ENCODE measurements at places on chromosomes 11 and 22.

DNA sequence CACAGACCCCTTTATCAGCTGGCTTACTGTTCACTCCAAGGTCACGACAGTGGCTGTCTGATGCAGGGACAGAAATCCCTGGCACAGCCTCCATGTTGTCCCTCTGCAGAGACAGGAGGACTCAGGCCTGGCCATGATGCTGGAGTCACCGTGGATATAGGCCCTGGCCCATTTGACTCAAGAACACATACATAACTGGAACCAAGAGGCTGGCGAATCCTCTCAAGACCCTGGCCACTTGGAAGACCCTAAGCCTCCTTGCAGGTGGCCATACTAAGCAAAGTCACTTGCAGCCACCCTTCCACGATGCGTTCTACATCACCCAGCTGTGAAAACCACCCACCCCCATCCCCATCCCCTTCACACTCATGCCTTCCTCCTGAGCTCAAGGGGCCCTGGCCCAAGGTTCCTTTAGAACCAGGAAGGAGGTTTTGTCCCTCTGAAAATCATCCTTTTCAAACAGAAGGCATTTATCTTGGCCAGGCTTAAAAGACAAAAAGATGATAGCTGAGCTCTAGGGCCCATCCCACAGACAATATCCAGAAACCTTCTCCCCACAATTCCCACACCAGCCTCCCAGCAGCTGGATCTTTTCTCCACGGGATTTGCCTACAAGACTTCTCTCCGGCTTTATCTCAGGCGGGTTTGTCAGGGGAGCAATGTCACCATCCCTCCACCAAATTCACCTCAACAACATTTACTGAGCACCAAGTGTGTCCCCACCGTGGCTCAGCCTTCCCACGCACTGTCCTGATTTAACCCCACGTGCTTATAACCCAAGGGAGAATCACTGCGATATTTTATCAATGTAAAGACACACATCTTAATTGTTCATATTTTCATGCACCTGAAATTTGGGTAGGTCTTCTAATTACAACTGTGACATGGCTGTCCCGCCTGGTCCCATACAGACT is 123.4 kb upstream of the SERPIND1 start:
- DNase-seq = no peak

- no peak for DNase-seq
Observed at GRCh38 chr11:131327421-131327820, 43.0 kb upstream of the NTM start.

DNA sequence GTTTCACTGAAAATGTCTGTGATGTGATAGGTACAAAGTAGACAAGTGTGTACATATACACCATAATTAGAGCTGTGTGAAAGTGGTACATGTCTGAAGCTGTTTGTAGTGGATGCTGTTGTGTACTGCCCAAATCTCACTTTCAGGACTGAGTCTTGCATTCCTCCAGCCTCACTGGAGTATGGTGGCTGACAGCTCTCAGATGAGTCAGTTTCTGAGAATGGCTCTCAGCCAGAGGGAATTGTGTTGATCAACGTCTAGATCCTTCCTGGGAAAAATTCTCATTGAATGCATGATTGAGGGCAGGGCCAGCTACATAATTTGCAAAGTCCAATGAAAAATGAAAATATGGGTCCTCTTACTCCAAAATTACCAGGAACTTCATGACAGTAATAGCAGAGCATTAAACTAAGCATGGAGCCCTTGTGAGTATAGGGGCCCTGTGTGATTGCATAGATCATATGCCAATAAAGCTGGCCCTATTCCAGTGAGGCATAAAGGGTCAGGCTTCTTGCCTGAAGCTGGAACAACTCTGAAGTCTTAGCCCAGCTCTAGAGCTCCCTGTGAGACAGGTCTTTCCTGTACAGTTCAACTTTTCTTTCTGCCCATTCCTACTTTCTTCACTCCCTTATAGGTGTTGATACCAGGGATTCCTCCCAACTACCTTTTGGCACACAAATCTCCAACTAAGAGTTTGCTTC is 10.8 kb upstream of the CYP2R1 start:
- peak; percentile 79 for DNase-seq

- no peak for DNase-seq
Observed at GRCh38 chr11:104531075-104531474, 367.1 kb upstream of the PDGFD start.

- DNase-seq = no peak
Observed at GRCh38 chr22:19853058-19853878, 1.4 kb downstream of the GNB1L start.

- DNase-seq = peak; percentile 36
Observed at GRCh38 chr11:48154151-48154550, 62.5 kb upstream of the OR4B1 start.

- DNase-seq = no peak
Observed at GRCh38 chr11:35006389-35007128, 90.1 kb downstream of the PDHX start.

GRCh38 chr11:11419747-11420146 is 66.7 kb upstream of the CSNK2A3 start:
- DNase-seq = no peak

- no peak for DNase-seq
Observed at GRCh38 chr22:36552289-36552688, 23.3 kb upstream of the EIF3D start.

DNA sequence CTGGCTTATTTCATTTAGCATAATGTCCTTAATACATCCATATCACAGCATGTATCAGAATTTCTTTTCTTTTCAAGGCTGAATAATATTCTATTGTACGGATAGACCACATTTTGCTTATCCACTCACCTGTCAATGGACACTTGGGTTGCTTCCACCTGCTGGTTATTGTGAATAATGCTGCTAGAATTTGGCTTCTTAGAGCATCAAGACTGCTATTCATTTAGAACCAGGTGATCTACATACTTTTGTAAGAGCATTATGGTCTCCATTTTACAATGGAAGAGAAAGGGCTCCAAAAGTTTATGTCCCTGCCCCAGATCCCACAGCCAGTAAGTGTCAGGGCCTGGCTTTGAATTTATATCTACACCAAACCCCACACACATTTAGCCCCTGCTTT is 100.7 kb upstream of the CD82 start:
- DNase-seq = no peak

DNA sequence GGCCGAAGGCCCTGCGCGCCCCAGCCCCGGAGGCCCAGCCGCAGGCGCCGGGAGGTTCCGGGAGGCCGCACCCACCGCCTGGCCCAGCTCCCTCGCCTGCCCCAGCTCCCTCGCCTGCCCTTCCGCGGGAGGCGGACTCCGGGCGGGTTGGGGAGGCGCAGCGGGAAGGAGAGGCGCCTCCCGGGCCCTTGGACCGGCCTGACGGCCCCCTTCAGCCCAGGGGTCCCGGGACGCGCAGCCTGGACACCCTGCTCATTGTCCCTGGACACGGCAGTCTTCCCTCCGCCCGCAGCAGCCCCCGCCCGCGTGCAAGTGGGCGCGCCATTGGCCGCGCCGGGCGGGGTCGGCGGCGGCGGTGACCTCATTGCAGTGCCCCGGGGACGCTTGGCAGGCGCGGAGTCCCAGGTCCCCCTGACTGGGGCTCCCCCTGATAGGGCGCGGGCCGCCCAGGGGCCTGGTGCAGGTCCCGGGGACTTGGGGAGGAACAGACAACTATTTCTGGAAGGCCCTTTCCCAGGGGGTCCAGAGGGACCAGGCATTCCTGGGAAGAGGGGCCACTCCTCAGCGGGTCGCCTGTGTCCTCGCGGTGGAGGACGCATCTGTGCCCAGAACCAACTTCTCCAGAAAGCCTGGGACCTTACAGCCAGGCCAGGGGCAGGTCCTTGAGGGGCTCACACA is 501 bp downstream of the CD151 start:
- peak; percentile 46 for DNase-seq

DNA sequence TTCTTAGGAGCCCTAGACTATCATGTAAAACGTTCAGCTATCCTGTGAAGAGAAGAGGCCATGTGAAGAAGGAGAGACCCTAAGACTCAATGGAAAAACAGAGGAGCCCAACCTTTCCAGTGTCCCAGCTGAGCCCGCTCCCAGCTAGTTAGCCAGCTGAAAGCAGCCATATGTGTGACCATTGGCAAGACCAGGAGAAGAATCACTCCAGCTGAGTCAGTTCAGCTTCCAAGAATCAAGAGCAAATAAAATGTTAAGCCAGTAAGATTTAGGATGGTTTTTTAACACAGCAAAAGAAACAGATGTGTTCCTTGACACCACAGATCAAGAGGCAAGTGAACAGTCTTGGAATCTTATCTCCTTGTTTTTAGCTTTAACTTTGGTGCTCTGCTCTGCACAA is 108.0 kb downstream of the CCDC81 start:
- DNase-seq = no peak

- DNase-seq = no peak
Observed at GRCh38 chr11:7775689-7776088, 21.1 kb downstream of the OR5P2 start.

- no peak for DNase-seq
Observed at GRCh38 chr11:78925387-78925786, 350.7 kb upstream of the NARS2 start.

GRCh38 chr11:105641433-105641832 is 31.6 kb downstream of the GRIA4 start:
- DNase-seq = no peak

- no peak for DNase-seq
Observed at GRCh38 chr11:17588166-17588565, 41.1 kb downstream of the OTOG start.

- no peak for DNase-seq
Observed at GRCh38 chr11:9210224-9210921, 54.8 kb downstream of the DENND5A start.

GRCh38 chr11:19595499-19595839 is 117.2 kb upstream of the NAV2 start:
- no peak for DNase-seq

DNA sequence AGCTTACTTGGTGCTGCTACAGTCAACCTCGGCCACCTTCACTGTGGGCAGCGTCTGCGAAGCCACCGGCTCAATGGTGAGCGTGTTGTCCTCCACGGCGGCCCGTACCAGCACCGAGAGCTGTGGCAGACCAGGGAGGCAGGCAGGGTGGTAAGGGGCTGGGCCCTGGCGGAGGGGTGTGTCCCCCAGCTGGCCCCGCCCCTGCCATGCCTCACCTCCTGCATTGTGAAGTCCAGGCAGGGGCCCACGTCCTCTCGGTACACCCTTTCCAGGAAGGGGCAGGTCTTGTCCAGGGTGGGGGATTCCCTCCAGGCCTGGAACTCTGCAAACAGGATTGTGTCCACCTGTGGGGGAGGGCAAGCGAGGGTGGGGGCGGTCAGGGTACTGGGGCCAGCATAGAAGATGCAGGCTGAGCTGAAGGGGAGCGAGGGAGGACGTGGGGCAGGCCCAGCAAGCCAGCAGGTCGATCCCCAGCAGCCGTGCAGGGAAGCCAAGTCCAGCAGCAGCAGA is 12.8 kb downstream of the RAB3IL1 start:
- no peak for DNase-seq

- peak; percentile 68 for DNase-seq
Observed at GRCh38 chr11:112968941-112969713, 7.9 kb downstream of the NCAM1 start.

DNA sequence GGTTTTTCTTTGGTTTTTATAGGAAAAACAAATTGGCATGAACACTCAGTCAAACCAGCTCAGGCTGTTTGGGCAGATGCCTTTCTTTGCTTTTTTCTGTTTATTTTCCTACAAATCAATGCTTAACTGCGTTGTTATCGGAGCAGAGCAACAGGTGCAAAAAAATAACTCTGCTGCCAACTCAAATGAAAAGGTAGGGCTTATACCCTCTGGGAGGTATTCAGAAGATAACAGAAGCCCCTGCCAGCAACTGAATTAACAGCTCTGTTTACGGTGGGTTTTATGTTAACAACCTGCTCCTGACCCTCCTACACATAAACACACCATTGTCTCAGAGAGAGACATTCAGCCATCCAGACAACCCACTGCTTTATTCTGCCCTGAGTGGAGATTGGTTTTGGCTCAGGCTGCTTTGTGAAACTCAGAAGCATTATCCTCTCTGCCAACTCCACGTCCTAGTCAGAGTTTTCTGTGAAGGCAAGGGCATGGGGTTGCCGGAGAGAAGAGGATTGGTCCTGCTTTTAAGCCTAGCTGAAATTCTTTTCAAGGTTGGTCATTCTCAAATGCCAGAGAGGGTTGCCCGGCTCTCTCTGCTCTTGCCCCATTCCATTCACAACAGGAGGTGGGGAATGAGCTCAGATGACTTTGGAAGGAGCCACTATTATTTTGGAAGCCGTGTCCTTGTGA is 11.4 kb downstream of the EHF start:
- peak; percentile 30 for DNase-seq

DNA sequence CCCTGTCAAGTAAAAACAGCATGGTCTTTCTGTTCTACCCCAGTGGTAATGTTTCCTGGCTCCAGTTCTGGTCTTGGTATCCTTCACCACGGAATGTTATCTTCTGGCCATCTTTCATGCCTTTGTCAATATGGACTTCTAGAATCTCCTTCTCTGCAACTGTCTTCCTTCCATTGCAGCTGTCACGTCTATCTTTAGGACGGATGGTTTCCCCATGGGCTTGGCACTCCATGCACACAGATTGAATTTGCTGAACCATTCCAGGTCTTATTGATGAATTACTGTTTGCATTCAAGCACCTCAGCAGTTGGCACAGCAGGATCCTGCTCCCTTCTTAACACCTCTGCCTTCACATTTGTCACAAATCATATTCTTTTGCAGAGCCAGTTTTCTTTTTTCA is 44.9 kb upstream of the SLC25A18 start:
- DNase-seq = no peak

DNA sequence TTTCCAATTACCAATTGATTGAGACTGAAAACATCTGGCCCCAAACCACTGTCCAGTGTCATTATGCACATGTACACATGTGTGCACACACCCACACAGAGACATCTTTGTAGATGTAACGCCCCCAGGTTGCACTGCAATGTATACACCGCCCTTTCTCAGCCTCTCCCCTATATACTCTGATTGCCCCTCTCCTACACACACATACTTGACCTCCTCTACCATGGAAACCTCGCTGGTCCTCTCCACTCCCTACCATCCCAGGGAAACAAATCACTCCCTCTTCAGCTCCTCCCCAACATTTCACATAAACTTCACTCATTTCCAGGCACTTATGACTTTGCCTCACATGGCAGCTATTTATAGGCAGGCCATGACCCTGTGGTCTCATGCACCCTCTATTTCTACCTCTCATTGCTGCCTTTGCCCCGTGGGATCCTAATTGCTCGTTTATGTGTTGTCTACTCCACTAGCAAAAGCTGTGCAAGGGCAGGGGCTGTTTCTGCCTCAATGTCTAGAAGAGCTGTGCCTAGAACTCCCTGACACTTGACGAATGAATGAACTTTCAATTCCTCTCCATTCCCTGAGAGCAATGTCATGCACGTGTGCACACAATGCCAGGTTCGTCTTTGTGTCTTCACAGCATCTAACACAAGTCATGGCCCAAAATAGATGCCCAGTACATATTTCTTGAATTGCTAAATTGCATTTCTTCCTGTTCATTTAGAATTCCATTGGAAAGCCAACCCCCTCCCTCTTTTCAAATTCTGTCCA is 10.0 kb upstream of the TMA7B start:
- DNase-seq = no peak

GRCh38 chr11:100753172-100753543 is 66.1 kb downstream of the ARHGAP42 start:
- no peak for DNase-seq
